ENCODE measurements at places on chromosomes 5 and 9. TPM values are rescaled to one million over a fixed set of nuclear protein-coding genes. Genes with fewer than 3 reads are reported as not detected.

- no peak overlapping the region for H3K4me3 ChIP-seq
- no peak for DNase-seq
- H3K27me3 ChIP-seq: no peaks in the 10 kb centered on the region
- no peak overlapping the region for H3K27ac ChIP-seq
- H3K4me1 ChIP-seq: peaks cover 2% of the 10 kb centered on the region
Measured at GRCh38 chr9:137407590-137408300, 15.2 kb downstream of the EXD3 start.

GRCh38 chr5:148759101-148759500 is 67.3 kb upstream of the ADRB2 start:
- no peaks in the 10 kb centered on the region for H3K27me3 ChIP-seq
- DNase-seq: no peak
- no peaks in the 10 kb centered on the region for H3K4me1 ChIP-seq

- DNase-seq: no peak
- H3K27me3 ChIP-seq: no peaks in the 10 kb centered on the region
- no peak overlapping the region for H3K27ac ChIP-seq
- peaks cover 23% of the 10 kb centered on the region for H3K4me1 ChIP-seq
Measured at GRCh38 chr5:39543335-39543734, 118.6 kb upstream of the DAB2 start.

DNA sequence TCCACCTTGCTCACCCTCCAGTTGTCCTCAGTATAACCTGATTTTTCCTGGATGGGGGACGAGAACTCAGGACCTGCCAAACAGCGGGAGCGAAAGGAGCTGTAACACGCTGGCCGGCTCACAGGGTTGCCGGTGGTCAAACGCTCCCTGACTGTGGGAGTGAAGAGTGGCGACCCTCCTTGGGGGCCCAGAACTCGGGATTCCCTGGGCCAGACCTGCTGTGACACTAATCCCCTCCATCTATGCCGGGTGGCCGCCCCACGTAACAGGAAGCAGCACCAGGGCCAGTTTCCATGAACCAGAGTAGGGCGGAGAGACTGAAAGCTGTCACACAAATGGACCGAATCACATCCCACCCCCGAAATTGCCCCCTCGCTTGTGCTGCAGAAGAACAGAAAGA is 1809.2 kb upstream of the ACO1 start:
- no peak overlapping the region for H3K27ac ChIP-seq
- H3K36me3 ChIP-seq: no peaks in the 10 kb centered on the region
- no peaks in the 10 kb centered on the region for H3K4me1 ChIP-seq
- DNase-seq: no peak

DNA sequence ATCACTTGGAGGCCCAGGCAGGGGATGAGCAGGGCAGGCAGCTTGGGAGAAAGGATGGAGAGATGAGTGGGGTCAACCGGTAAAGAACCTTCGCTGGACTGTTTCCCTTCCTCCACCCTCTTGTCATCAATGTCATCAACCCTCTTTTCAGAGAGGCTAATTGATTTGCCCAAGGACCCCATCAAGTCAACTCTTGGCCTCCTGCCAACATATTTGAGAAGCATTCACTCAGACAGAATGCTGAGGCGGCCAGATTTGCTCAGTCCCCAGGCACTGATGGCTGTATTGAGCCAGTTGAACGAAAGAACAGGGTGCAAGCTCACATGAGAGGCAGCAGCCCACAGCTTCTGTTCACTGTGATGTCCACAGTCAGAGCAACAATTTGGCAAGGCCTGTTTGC is 193.5 kb downstream of the RFK start:
- no peaks in the 10 kb centered on the region for H3K27me3 ChIP-seq
- H3K4me3 ChIP-seq: no peak overlapping the region
- H3K4me1 ChIP-seq: no peaks in the 10 kb centered on the region
- peak; percentile 15 for DNase-seq
- no peak overlapping the region for H3K27ac ChIP-seq
- H3K36me3 ChIP-seq: no peaks in the 10 kb centered on the region

DNA sequence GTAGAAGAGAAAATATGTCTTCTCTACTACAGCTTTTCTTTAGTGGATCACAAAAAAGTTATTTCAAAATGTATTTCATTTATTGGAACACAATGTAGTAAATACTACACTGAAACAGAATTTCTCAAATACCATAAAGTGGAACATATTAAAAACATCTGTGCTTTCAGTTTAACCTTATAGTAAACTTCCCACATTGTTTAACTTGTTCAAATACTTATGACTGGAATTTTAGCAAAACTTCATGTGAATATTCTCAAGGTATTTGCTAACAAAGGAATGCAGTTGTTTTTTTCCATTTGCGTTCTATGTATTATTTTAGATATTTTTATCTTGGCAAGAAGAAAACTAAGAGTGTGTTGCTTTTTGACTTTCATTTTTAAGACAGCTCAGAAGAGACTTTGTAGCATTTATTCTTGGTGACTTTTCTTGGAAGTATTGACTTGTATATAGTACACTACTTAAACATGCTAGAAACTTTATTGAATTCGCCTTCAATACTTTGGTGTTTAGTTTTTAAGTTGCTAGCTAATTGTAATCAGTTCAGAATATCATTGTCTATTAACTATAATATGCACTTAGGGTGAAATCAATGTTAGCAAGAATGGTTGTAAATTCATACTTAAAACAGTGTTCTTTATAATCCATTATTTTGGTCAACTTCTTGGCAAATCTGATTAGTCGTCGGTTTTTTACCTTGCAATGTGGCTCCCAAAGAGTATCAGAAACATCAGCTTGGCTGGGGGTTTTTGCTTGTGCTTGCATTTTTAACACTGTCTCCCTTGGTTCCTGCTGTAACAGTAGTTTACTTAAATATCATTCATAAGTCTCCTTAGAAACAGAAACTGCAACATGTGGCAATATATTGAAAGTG is 5.0 kb upstream of the RHOBTB3 start:
- no peaks in the 10 kb centered on the region for H3K27me3 ChIP-seq
- no peak overlapping the region for H3K4me3 ChIP-seq
- no peak overlapping the region for H3K27ac ChIP-seq
- H3K36me3 ChIP-seq: no peaks in the 10 kb centered on the region
- peak; percentile 78 for DNase-seq

DNA sequence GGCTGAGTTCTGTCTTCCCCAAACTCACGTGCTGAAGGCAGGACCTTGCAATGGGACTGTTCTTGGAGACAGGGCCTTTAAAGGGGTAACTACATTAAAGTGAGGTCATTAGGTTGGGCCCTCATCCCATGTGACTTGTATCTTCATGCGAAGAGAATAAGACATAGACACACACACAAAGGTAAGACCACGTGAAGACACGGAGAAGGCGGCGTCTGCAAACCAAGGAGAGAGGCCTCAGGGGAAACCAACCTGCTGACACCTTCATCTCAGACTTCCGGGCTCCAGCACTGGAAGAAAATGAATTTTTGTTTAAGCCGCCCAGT is 50.7 kb upstream of the KCNMB1 start:
- no peaks in the 10 kb centered on the region for H3K4me1 ChIP-seq
- no peak overlapping the region for H3K4me3 ChIP-seq
- H3K36me3 ChIP-seq: no peaks in the 10 kb centered on the region

GRCh38 chr5:140255460-140256157 is 47.3 kb downstream of the PFDN1 start:
- no peak for DNase-seq
- peak overlapping the region; percentile 33 for H3K27ac ChIP-seq
- no peaks in the 10 kb centered on the region for H3K36me3 ChIP-seq
- H3K4me3 ChIP-seq: no peak overlapping the region
- H3K27me3 ChIP-seq: no peaks in the 10 kb centered on the region
- peaks cover 17% of the 10 kb centered on the region for H3K4me1 ChIP-seq

- H3K27ac ChIP-seq: no peak overlapping the region
- no peaks in the 10 kb centered on the region for H3K4me1 ChIP-seq
- no peaks in the 10 kb centered on the region for H3K27me3 ChIP-seq
- H3K36me3 ChIP-seq: no peaks in the 10 kb centered on the region
Measured at GRCh38 chr5:39226558-39226957, 7.2 kb upstream of the FYB1 start.

DNA sequence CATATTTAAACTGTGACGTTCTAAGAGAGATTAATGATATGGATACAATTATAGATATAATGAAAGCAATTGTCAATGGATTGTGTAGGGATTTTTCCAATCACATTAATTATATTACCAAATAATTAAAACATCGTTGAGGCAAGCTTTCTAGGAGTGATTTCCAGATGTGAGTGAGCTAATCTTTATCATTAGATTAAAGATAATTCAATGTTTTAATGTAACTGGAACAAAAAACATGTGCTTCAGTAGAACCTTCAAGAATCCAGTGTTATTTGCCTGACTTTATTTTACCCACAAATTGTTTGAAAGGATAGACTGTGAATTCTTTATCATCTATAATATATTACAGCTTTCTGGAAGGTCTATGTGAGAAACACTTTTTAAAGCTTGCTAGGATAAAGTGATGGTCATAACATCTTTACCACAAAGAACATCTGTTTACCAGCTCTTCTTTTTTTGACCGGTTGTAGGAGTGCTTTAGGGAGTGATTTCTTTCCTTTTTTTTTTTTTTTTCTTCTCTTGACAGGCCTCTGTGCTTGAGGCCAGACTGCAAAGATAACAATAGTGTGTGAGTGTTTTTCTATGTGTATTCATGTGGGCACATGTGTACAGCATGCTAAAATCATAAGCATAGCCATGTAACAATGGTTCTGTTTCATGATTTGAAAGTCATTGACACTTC is 35.0 kb downstream of the SNCAIP start:
- no peaks in the 10 kb centered on the region for H3K36me3 ChIP-seq
- no peak overlapping the region for H3K27ac ChIP-seq
- H3K4me1 ChIP-seq: no peaks in the 10 kb centered on the region
- H3K27me3 ChIP-seq: no peaks in the 10 kb centered on the region
- DNase-seq: no peak

DNA sequence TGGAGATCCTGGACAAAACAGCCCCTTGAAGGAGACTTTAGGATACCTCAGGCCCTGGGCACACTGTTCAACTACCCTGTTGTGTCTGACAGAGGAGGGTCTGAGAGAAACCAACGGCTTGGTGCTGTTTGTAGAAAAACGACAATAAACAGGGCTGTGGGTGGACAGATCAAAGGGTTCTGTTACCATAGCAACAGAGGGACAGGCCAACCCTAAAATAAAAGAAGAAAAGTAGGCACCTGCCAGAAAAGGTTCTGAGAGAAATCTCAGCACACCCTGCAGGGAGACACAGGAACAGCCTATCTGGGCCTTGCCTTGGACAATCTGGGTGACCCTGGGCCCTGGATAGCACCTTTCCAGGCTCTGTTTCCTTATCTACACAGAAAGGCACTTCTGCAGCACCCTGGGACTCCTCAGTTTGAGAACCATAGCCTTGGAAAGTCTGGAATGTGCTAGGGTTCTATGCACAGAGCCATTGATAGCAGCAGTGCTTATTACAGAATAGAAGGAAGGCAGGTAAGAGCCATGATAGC is 104.8 kb upstream of the TBC1D2 start:
- DNase-seq: no peak
- H3K4me3 ChIP-seq: no peak overlapping the region
- no peaks in the 10 kb centered on the region for H3K27me3 ChIP-seq
- no peaks in the 10 kb centered on the region for H3K36me3 ChIP-seq
- H3K27ac ChIP-seq: no peak overlapping the region

PLAC8L1 gene
- not detected for total RNA-seq

IGFBPL1 gene
- total RNA-seq: 2.4 TPM

SHISAL2B gene
- total RNA-seq: 0.34 TPM

GLRA1 gene
- total RNA-seq: not detected

GOLGA2 gene
- 137 TPM for total RNA-seq

BARX1 gene
- total RNA-seq: not detected

FLT4 gene
- 34.3 TPM for total RNA-seq

SPINK9 gene
- total RNA-seq: not detected
